ENCODE measurements at places on chromosomes 16 and 17.

- DNase-seq: no peak
Measured at GRCh38 chr17:58413684-58414083, 3.6 kb downstream of the RNF43 start.

DNA sequence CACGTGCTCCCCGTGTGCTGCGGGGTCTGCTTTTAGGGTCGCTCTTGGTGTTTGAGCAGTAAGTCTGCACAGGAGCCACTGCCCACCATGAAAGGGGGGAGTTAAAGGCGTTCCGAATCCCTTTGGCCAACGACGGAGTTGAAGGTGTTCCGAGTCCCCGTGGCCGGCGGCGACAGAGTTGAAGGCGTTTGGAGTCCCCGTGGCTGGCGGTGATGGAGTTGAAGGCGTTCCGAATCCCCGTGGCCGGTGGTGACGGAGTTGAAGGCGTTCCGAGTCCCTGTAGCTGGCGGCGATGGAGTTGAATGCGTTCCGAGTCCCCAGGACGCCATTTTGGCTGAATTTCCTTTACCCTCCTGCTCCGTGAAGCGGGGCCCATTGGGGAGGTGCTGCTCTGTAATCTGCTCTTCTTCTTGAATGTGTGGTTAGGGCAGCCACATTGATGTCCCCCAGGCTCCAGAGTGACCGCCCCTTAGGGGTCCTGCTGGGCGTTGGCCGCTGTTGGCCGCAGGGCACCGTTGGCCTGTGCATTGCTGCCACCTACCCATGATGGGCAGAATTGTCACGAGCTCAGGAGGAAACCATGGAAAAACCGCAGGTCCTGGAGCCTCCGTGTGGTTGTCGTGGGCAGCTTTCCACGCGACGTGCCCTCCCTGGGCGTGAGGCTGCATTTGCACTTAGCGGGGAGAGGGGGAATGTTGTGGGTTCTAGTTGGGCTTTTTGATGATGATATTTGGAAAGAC is 73.7 kb upstream of the ZNF750 start:
- DNase-seq: no peak

DNA sequence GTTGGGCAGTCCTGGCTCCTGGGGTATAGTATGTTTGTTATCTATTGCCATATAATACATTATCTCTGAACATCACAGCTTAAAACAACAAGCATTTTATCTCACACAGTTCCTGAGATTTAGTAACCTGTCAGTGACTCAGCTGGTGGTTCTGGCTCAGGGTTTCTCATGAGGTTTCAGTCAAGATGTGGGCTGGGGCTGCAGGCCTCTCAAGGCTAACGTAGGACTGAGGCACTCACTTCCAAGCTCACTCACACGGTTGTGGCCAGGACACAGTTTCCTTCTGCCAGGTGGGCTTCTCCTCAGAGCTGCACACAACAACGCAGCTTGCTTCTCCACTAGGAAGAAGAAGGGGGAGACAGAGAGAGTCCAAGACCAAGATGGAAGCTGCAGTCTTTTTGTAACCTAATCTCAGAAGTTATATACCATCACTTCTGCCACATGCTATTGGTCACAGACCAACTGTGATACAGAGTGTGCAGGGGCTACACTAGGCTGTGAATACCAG is 10.3 kb upstream of the MED13 start:
- DNase-seq: no peak

- DNase-seq: peak; percentile 96
Measured at GRCh38 chr16:48385253-48386150, at the start of gene SIAH1. Gene SIAH1 (minus strand): TSS chr16:48385413. CDS start chr16:48362428, 22,985 bp downstream.

GRCh38 chr17:61504697-61505096 is 52.5 kb downstream of the TBX4 start:
- no peak for DNase-seq

DNA sequence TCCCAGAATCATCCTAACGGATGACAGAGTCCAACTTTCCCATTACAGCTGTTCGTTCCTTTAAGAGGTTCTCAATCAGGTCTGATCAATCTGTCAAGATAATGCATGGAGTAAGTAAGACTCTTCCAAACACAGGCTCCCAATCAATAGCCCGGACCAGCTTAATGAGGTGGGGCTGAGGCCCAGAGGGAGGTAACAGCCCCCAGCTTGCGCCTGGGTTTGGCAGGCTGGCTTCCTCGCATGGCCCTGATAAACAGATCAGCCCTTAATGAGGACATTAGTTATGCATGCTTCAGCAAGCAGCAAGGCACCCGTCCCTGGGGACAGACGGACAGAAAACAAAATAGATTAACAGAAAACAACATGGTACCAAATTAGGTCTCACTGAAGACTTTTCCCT is 145.7 kb downstream of the ZFHX3 start:
- DNase-seq: no peak

DNA sequence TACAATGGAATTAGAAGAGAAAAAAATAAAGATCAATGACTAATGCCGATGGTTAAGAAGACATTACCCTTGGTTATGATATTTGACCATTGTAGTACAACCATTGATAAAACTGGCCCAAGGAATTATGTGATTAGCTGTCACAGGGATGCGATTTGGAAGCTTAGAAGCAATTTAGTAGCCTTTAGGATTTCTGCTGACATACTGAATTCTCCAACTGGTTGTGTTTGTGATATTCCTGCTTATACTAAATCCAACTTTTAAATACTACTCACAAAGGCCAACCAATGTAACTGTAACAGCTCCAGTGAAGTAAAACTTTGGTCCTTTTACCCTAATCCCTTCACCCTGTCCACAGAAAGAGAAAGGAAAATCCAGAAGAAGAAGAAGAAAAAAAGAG is 31.4 kb upstream of the ABCA6 start:
- DNase-seq: no peak

- no peak for DNase-seq
Measured at GRCh38 chr16:89722392-89723278, 1.3 kb downstream of the ZNF276 start.

DNA sequence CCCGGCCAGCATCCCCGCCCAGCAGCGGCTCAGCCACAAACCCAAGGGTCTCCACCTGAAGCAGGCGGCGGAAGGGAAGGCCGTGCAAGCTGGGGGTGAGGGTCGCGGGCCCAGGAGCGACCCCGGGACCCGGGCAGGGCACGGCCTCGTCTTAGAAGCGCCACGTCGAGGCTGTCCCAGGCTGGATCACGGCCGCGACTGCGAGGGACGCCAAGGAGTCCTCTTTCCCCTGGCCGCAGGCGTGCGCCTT is 538 bp upstream of the CCNF start:
- DNase-seq: no peak

GRCh38 chr17:68248199-68248825 is 469 bp downstream of the AMZ2 start:
- no peak for DNase-seq

DNA sequence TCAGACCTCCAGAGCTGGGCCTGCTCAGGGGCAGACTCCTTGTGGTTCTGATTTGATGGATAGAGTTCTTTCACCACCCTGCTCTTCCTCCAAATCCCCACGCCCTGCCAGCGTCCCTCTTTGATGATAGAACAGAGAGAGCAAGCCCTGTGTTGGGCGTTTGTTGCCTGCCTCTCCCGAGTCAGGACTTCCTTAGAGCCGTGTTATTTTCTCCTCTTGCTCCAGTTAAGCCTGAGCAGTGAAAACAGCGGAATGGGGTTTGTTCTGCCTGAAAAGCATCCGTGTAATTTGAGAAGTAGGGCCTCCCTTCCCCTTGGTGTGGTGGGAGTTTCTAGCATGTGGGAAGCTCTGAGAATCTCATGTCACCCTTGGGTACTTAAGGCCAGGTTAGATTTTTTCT is 22.1 kb downstream of the TMEM94 start:
- DNase-seq: no peak

GRCh38 chr16:11152677-11153331 is 103.2 kb downstream of the SOCS1 start:
- no peak for DNase-seq

- no peak for DNase-seq
Measured at GRCh38 chr17:12686486-12686885, 20.8 kb downstream of the MYOCD start.

GRCh38 chr16:27727941-27728340 is 178.0 kb downstream of the KATNIP start:
- no peak for DNase-seq

GRCh38 chr16:57532266-57532625 is 4.1 kb downstream of the CCDC102A start:
- peak; percentile 29 for DNase-seq

DNA sequence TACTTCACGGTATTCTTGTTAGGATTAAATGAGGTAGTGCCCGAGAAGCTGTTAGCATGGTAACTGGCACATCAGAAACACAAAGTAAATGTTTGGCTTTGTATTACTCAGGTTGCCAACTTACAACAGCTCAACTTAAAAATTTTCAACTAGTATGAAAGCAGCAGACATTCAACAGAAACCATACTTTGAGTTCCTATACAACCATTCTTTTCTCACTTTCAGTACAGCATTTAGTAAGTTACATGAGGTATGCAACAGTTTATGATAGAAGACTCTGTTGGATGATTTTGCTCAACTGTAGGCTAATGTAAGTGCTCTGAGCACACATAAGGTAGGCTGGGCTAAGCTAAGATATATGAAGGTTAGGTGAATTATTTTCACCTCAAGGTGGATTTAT is 7.7 kb downstream of the CENPN start:
- no peak for DNase-seq

GRCh38 chr16:28589930-28590329 is 6.9 kb downstream of the SULT1A2 start:
- DNase-seq: no peak

Measured in mesothelial cell of epicardium (in vitro differentiated cells).